Body of pancreas (tissue), 4 donors: ENCODE measurements at places on chromosomes 2 and 18.
A peak's percentile ranks its signal among the peaks of the same experiment; 100 is the strongest.

DNA sequence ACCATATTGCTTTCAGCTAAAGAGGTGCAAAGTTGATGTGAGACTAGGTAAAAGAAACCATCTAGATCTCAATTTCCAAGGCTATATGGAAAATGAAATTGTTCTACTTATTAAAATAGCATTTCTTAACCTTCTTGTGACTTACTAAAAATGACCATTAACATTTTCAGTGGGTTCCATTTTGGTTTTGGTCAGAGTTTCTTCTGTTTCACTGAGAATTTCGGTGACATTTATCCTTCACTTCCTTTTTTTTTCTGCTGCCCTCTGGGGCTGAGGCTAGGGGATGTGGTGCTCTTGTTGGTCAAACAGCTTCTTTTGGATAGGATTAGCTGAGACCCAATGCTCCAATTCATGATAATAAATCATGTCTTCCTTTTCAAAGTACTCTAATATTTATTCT is 44.3 kb upstream of the REL start:
- no peak for DNase-seq

- peak; percentile 76 for DNase-seq
These were observed 175.3 kb downstream of the INHBB start for GRCh38 chr2:120520929-120521912.

DNA sequence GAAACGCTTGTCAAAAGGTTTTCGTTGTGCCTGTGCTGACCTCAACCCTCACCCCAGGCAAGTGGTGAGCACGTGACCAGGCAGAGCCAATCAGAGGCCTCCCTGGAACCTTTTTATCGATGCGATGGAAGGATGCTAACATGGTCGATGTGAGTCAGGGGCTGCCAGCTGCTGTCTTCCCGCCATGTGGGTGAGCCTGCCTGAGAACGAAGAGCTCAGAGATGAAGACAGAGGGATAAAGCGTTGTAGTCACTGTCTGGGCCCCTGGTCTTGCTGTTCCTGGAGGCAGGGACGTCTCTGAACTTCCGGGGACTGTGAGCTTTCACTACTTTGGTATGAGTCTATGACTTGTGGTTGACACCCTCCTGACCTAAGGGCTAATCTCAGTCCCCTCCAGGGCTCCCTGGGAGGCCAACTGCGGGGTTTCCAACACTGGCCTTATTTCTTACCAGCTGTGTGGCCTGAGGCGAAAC is 18.6 kb downstream of the DNMT3A start:
- no peak for DNase-seq

DNA sequence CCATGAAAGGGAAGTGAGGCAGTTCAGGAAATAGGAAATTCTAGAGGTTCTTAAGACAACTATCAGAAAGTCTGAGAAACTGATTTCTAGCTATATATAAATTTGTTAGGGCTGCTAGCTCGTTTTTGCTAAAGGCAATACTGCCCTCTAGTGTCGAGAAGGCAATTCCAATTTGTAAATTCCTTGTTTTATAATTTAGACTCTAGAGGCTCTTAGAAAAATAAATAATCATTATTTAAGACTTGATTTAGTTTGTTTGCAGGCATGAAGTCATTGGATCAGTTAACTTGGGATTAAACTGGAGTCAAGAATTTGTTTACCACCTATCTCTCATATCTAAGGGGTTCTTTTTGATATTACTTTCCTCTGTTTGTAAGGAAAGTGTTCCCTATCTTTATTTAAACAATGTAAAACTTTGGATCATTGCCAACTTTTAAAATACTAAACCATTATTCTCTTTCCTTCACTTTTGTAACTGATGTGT is 66.2 kb downstream of the ACVR2A start:
- DNase-seq, result no peak

DNA sequence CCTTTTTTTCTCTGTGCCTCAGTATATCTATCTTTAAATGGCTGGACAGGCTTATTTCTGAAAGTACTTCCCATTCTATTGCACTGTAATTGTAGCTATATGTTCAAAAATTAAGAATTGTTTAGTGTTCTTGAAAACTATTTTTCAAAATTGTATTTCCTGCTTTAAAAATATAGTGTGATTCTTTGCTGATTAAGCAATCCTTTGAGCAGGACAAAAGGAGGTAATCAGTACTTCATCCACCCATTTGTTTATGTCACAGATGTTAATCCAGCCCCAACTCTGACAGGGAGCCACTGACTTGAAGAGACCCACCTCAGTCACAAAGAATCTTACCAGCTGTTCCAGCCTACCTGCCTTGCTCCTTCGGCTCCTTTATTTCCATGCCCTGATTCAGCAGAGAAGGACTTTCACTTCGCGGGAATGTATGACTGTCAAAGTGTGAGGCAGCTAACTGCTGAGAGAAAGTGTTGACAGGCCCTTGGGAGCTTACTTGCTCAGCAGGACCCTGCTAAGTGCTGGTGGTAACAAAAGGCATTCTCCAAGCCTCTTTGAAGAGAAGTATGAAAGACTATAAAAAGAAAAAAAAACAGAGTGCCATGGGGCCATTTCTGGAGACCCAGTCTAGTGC is 393.3 kb upstream of the CYRIA start:
- no peak for DNase-seq

- no peak for DNase-seq
These were observed 141.6 kb upstream of the SP3 start for GRCh38 chr2:174106736-174107135.

- peak; percentile 58 for DNase-seq
These were observed 999 bp downstream of the INSIG2 start for GRCh38 chr2:118089139-118089800.

DNA sequence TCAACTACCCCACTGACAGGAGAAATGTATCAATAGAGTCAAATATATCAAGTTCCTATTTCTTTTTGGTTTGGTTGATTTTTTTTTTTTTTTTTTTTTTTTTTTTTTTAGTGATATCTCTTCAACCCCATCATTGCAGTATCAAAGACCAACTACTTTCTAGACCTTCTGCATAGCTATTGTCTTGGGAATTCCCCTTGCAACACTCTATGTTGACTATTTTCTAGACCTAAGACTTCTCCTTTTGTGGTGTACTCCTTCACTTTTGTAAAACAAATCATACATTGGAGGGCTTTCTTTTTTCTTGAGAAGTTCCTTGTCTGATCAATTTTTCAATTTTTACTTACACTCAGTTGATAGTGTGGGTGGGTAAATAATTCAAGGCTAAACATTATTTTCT is 46.5 kb upstream of the NR4A2 start:
- no peak for DNase-seq

DNA sequence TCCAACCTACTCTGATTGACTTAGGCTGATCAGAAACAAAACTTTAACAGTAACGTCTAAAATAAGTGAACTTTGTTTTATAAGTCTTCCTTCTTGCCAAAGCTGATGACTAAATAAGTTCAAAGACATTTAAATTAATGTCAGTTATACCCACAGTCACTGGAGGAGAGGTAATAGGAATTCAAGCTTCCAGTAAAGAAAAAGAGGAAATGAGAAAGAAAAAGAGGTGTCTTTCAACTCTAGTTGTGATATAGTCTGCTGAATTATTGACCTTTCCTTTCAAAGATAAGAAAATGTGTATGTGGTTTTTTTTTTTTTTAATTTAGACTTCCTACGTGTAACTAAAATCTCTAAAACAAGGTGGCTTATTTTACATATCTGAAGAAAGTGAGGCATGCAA is 191.5 kb downstream of the SLC8A1 start:
- no peak for DNase-seq

DNA sequence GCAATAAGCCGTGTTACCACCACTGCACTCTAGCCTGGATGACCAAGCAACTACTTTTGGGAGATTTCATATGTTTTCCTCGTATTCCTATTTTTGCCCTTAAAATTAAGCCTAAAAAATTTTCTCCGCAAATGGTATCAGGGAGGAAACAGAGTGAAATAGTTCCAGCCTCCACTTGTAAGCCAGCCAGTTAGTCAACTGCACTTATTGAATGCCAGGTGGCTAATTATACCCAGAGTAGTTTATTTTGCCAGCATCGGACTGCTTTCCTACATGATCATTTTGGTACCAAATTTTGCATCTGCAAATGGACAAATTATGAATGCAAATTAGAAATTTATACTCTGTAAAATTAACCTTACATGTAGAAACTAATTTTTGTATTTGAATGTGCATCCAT is 90.2 kb upstream of the ARHGAP28 start:
- no peak for DNase-seq

GRCh38 chr2:206031162-206031784 is 54.7 kb downstream of the INO80D start:
- no peak for DNase-seq

DNA sequence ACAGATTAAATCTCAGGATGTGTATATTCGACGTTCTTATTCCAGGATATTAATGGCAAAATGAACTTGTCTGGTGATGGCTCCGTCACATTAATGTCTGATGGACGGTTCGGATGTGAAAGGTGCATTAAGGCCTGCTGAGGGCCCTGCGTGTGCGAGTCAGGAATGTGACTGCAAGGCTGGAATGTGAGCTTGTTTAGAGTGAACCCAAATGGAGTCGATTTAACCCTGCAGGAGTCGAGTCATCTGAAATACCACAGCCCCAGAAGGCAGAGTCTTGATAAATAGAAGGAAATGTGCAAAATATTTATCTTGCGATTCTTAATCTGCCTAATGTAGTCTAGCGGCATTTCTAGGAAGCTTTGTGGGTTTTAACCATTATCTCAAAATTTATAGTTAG is 44.3 kb downstream of the RDH14 start:
- DNase-seq, result no peak

DNA sequence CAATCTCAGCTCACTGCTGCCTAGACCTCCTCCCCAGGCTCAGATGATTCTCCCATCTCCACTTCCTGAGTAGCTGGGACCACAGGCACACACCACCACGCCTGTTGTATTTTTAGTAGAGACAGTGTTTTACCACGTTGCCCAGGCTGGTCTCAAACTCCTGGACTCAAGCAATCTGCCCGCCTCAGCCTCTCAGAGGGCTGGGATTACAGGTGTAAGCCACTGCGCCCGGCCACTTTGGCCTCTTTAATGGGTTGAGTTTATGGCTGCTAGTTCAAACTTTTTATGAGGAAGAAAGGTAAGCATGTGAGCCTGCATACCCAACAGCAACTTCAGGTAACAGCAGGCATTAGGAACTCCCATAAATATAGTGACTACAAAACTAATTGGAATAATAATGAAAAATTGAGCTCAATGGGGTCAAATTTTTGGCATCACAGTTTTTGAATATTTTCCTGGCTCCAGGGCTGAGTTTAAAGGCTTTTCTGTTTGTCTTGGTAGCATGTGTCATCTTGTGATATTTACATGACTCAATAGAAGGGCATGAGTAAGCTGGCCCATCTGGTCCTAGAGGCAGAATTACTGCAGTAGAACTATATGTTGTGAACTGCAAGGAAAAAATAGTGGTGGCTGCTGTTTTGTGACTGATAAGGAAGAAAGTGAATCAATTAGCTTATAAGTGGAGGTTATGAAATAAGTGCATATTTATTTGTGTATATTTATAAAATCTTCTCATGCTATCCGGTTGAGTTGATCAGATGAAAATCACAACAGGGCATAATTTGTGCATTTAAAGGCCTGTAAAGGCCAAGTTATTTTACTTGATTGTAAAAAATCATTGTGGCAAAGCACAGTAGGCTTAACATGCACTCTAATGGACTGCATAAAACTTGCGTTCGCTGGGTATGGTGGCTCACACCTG is 24.8 kb downstream of the GALM start:
- DNase-seq, result peak; percentile 45

DNA sequence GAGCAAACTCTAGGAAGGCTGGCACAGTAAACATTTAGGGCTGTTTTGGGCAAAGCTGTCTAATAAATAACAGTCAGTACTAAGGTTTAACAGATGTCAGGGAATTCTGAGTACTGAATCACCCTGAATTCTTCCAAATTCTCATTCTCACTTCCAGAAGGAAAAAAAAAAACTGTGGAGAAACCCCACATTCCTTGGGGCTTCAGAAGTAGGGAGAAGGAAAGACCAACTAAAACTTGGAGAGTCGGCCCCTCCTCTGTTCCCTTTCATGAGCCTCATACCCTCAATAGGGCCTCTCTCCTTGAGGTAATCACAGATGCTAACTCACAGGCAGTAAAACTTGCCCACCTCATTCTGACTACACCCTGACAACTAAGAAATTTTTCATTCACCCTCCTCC is 62.1 kb downstream of the CCDC148 start:
- DNase-seq, result no peak

DNA sequence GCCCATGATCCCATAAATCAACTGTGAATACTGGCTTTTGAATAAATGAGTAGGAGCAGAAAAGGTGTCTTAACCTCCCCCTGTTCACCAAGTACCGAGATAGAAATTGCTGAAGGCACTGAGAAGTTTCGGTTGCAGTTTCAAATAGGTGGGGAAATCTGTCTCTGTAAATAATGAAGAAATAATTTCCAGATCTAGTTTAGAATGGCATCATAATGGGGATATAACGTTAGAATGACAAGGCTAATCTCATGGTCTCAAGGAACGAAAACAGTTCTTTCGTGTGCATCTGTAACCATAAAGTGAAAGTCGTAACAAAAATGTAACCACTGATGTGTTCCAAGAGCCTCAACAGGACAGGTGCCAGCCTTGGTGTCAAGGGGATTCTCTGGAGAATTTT is 49.9 kb upstream of the TMEM18 start:
- no peak for DNase-seq
